ENCODE measurements at places on chromosomes 6 and 20. TPM values are rescaled to one million over a fixed set of nuclear protein-coding genes. Genes with fewer than 3 reads are reported as not detected.

LY6G6C gene
- not detected for total RNA-seq

EDN1 gene
- not detected for total RNA-seq

ATAT1 gene
- 9.7 TPM for total RNA-seq

WFDC2 gene
- total RNA-seq: not detected

DNA sequence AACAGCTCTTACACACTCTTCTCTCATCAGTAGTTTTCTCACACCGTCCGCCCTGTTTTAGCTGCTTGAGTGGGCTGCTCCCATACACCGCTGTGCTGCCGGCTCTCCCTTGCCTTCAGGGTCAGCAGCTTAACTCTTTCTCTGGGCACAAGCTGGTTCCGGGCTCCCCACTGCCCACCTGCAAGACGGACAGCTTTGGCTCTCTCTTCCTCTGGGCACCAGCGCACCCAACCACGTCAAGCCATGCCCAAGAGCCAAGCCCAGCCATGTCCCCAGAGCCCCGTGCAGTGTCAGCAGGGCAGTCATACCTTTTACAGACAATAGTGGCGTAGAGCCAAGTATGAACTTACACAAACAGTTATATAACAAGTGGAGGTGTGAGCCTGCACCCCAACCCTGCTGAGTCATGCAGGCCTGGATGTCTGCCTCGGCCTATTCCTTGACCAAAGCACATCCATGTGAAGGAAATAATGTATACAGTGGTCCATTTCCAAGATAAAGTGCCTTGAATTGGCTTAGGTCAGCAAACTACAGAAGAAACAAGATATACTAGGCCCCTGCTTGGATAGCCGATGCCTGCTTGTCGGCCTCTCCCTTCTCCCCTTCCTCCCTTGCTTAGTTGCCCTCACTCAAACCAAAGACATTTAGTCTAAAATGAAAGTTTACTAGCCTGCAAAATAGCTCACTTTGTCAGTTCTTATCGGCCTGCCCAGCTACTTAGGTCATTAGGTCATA, 89.3 kb downstream of the JPH2 start:
- no peak for DNase-seq
- peaks cover 3% of the 10 kb centered on the region for H3K4me1 ChIP-seq

GRCh38 chr6:34568341-34569201, 12.4 kb upstream of the SPDEF start:
- no peaks in the 10 kb centered on the region for H3K4me1 ChIP-seq
- no peaks in the 10 kb centered on the region for H3K27me3 ChIP-seq
- no peaks in the 10 kb centered on the region for H3K36me3 ChIP-seq
- DNase-seq: no peak
- H3K4me3 ChIP-seq: no peak overlapping the region
- H3K27ac ChIP-seq: peak overlapping the region; percentile 68

- H3K27me3 ChIP-seq: no peaks in the 10 kb centered on the region
- DNase-seq: no peak
- no peaks in the 10 kb centered on the region for H3K36me3 ChIP-seq
- H3K4me3 ChIP-seq: no peak overlapping the region
These were observed 33.7 kb upstream of the IRF4 start for GRCh38 chr6:357791-358341.

GRCh38 chr6:169963581-169964297, 212.3 kb downstream of the ERMARD start:
- no peak overlapping the region for H3K27ac ChIP-seq
- no peak for DNase-seq
- peaks cover 10% of the 10 kb centered on the region for H3K4me1 ChIP-seq
- peaks cover 9% of the 10 kb centered on the region for H3K27me3 ChIP-seq
- no peaks in the 10 kb centered on the region for H3K36me3 ChIP-seq
- H3K4me3 ChIP-seq: no peak overlapping the region

- DNase-seq: no peak
- H3K4me3 ChIP-seq: no peak overlapping the region
- H3K27me3 ChIP-seq: no peaks in the 10 kb centered on the region
- H3K36me3 ChIP-seq: no peaks in the 10 kb centered on the region
These were observed 71.8 kb upstream of the CENPW start for GRCh38 chr6:126268092-126268491.

GRCh38 chr6:14626556-14626955, 509.0 kb downstream of the CD83 start:
- no peak for DNase-seq
- peaks cover 8% of the 10 kb centered on the region for H3K36me3 ChIP-seq
- no peaks in the 10 kb centered on the region for H3K27me3 ChIP-seq
- H3K4me1 ChIP-seq: peaks cover 16% of the 10 kb centered on the region

DNA sequence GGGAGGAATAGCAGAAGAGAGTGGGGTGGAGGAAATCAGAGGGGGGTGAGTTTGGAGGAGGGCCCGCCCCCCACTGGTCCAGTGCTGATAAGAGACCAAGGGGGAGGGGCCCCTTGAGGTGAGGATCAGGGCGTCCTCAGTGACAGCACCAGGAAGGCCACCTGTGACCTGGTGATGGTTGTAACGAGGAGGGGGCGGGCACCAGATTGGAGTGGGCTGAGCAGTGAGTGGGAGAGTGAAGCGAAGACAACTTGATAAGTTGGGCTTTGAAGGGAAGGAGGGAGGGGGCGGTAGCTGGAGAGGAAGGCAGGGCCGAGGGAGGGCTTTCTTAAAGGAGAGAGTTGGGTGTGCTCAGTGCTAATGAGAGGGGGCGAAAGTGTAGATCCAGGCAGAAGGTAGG, 30.7 kb downstream of the CDH22 start:
- DNase-seq: no peak
- H3K4me3 ChIP-seq: no peak overlapping the region
- H3K4me1 ChIP-seq: no peaks in the 10 kb centered on the region
- H3K27ac ChIP-seq: no peak overlapping the region

DNA sequence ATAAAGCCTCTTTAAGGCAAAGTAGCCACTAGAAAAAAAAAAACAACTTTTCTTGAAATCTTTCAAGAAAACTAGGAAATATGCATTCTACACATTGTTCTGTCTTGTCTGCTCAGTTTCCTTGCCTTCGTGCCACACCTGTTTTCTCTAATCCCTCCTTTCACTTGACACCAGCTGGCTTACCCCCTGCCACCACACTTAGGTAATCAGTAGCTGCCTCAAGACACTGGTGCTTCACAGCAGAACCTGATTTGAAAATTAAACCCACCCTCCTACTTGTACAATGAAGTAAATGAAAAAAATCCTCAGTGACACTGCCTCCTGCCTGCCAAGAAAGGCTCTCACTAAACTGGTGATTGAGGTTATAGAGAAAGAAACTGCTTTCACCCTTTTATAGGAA, 45.8 kb upstream of the SCML4 start:
- no peak overlapping the region for H3K27ac ChIP-seq
- no peak for DNase-seq
- peaks cover 24% of the 10 kb centered on the region for H3K36me3 ChIP-seq
- H3K4me3 ChIP-seq: no peak overlapping the region
- H3K4me1 ChIP-seq: peaks cover 19% of the 10 kb centered on the region

DNA sequence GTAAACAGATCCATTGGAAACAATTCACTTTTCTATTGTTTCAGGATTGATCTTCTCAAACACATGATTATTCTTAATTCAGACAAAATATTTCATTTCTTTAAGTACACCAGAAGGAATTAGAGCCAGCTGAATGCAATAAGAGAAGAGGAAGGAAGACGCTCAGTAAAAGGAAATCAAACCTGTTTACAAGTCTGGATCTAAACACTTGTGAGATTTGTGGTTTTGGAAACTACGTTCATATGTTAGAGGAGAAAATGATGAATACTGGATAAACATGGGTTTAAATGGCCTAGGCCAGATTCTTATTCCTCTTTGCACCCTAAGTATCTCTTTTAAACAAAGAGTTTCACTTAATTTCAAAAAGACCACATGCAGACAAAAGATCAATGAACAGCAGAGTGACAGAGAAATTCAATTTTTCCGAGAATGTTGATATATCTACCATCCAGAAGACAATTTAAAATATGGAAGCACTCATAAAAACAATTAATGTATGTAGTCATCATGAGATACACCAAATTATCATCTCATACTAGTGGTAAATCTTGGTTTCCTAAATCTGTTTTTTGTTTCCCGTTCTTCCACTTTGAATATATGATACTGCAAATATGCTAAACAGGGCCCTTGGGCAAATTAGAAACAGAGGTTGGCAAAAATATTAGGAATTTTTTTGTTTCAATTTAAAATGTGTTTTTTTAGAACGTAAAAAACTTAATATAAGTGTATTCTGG, 703.5 kb upstream of the CITED2 start:
- no peaks in the 10 kb centered on the region for H3K36me3 ChIP-seq
- H3K4me3 ChIP-seq: no peak overlapping the region
- no peaks in the 10 kb centered on the region for H3K27me3 ChIP-seq
- no peak overlapping the region for H3K27ac ChIP-seq
- H3K4me1 ChIP-seq: no peaks in the 10 kb centered on the region

- no peak for DNase-seq
- H3K27ac ChIP-seq: no peak overlapping the region
- H3K27me3 ChIP-seq: no peaks in the 10 kb centered on the region
- no peaks in the 10 kb centered on the region for H3K36me3 ChIP-seq
These were observed 547.5 kb upstream of the ADGRB3 start for GRCh38 chr6:68087399-68088133.

DNA sequence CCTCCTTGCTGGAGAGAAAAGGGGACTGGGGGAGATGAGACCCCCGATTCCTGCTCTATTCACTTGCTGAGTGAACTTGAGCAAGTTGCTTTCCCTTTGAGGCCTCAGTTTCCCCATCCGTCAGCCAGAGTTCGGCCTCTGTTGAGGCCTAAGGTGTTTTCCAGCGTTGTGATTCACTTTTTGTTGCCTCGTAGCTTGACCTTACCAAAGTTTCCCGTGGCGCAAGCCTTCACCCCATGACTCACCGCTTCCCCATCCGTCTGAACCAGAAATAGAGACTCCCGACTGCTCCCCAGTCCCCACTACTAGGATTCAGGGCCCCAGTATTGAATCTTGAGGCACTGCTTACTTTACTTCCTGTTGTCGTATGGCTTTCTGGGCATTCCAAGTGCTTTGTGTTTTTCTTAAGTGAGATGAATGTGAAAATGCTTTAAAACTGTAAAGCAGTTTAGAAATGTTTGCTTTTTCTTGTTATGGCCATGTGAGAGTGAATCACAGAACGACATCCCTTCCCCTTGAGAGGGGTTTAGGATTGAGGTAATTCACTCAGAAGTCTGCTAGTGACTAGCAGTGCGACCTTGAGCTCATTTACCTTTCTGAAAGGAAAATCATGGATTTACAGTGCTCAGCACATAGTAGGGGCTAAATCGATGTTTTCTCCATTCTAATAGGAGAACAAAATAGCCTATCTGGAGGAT, 1.2 kb downstream of the CHMP4B start:
- DNase-seq: peak; percentile 17
- H3K36me3 ChIP-seq: peaks cover 42% of the 10 kb centered on the region
- no peaks in the 10 kb centered on the region for H3K27me3 ChIP-seq
- peak overlapping the region; percentile 95 for H3K27ac ChIP-seq
- H3K4me1 ChIP-seq: peaks cover 51% of the 10 kb centered on the region

- H3K27ac ChIP-seq: no peak overlapping the region
- H3K4me3 ChIP-seq: no peak overlapping the region
- no peak for DNase-seq
- H3K4me1 ChIP-seq: peaks cover 34% of the 10 kb centered on the region
These were observed 163.3 kb downstream of the CD83 start for GRCh38 chr6:14280766-14281293.

- H3K27me3 ChIP-seq: peaks cover 8% of the 10 kb centered on the region
- H3K4me3 ChIP-seq: no peak overlapping the region
- no peak overlapping the region for H3K27ac ChIP-seq
- DNase-seq: no peak
- no peaks in the 10 kb centered on the region for H3K36me3 ChIP-seq
- H3K4me1 ChIP-seq: no peaks in the 10 kb centered on the region
These were observed 176.0 kb downstream of the SASH1 start for GRCh38 chr6:148518511-148519156.

DNA sequence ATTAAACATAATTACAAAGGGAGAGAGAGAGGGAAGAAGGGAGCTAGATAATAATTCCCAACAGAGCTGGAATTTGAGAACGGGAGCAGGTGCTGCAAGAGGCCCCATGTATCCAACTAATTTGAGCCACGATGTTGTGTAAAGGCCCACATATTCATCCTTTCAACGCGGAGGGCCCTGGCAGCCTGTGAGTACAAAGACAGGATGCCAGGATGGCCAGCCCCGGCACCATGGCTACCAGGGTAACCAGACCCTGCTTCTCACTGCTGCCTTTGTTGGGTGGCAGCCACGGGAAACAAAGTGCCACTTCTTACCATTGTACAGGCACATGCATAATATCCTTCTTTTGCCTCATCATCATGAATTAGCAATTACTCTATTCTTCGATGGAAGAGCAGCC, 492.0 kb upstream of the NRSN1 start:
- no peaks in the 10 kb centered on the region for H3K4me1 ChIP-seq
- H3K27ac ChIP-seq: no peak overlapping the region
- no peak overlapping the region for H3K4me3 ChIP-seq

- H3K4me3 ChIP-seq: no peak overlapping the region
- no peaks in the 10 kb centered on the region for H3K36me3 ChIP-seq
- H3K27me3 ChIP-seq: no peaks in the 10 kb centered on the region
- no peak for DNase-seq
These were observed 175.7 kb downstream of the PDE10A start for GRCh38 chr6:165487347-165487746.

DNA sequence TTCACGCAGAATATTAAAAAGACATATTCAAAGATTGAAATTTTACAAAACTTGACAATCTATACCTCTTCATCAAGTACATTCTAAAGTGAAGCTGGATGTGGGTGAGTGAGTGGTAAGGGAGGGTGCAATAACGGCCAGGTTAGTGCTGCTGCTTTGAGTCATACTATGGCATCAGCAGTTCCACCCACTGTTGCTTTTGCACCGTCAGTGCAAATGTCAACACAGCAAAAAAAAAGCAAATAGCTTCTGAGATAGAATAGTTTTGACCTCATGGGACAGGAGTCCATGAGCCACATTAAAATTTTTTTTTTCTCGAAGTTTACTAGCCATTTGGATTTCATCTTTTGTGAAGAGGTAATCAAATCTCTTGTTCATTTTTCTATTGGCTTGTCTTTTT, 31.8 kb downstream of the PSMF1 start:
- H3K27ac ChIP-seq: no peak overlapping the region
- H3K4me1 ChIP-seq: peaks cover 8% of the 10 kb centered on the region
- DNase-seq: no peak
- no peaks in the 10 kb centered on the region for H3K27me3 ChIP-seq
- H3K4me3 ChIP-seq: no peak overlapping the region
- H3K36me3 ChIP-seq: peaks cover 57% of the 10 kb centered on the region

DNA sequence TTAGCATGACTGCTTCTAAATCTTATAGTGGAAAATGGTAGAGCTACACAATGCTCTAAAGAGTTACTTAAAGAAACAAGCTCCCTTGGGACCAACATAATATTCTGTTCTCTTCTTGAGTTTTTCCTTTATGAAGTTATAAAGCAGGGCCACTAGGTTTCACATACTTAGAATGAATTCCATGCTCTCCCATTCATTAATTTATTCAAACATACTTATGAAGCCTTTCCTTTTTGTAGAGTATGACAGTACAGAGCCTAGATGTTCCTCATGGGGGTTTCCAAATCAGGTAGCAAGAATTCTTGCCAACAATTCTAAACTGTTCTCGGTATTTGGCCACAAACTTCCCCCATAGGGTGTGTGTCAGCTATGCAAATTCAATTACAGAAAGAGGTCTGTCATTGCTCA, 20.6 kb upstream of the FABP7 start:
- no peak for DNase-seq
- H3K4me3 ChIP-seq: no peak overlapping the region
- no peaks in the 10 kb centered on the region for H3K4me1 ChIP-seq
- H3K27me3 ChIP-seq: peaks cover 12% of the 10 kb centered on the region
- H3K27ac ChIP-seq: no peak overlapping the region
